ENCODE measurements at places on chromosomes 7 and 10.

- DNase-seq: no peak
These were observed 38.4 kb upstream of the PSAP start for GRCh38 chr10:71889388-71889987.

- no peak for DNase-seq
These were observed 378.2 kb upstream of the PRKCQ start for GRCh38 chr10:6958254-6958653.

DNA sequence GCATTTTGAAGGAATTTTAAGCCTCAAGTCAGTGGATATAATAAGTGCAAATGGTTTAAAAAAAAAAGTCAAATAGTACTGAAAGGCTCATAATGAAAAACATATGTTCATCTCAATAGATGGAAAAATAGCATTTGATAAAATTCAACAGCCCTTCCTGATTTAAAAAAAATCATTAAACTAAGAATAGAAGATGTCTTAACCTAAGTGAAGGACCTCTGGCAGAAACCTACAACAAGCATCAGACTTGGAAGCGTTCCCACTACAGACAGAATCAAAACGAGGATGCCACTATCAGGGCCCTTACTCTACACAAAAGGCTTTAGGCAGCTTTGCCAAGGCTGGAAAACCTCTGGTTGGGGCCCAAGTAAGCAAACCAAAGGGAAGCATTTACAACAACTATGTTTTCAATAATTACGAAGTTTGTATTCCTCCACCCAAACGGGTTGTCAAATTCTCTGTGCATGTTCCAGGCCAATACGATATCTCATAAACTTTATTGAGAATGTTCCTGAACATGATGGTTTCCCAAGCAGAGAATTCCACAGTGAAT, 45.1 kb downstream of the CYTH3 start:
- DNase-seq: peak; percentile 81

DNA sequence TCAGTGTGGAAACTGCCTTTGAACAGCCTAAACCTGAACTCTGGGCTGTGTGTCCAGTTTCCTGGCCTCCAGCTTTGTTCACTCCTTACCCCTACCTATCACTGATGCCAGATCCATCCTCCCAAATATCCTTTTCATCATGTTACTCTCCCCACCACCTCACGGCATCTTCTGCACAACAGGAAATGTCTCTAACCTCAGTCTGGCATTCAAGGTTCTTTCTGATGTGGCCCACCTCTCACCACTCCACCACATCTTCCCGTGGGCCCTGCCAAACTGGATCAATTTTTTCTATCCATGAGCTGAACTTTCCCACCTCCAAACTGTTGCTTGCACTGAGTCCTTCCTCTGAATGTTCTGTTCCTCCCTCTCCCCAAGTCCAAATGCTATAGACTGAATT, 35.8 kb upstream of the MAP3K8 start:
- DNase-seq: no peak

DNA sequence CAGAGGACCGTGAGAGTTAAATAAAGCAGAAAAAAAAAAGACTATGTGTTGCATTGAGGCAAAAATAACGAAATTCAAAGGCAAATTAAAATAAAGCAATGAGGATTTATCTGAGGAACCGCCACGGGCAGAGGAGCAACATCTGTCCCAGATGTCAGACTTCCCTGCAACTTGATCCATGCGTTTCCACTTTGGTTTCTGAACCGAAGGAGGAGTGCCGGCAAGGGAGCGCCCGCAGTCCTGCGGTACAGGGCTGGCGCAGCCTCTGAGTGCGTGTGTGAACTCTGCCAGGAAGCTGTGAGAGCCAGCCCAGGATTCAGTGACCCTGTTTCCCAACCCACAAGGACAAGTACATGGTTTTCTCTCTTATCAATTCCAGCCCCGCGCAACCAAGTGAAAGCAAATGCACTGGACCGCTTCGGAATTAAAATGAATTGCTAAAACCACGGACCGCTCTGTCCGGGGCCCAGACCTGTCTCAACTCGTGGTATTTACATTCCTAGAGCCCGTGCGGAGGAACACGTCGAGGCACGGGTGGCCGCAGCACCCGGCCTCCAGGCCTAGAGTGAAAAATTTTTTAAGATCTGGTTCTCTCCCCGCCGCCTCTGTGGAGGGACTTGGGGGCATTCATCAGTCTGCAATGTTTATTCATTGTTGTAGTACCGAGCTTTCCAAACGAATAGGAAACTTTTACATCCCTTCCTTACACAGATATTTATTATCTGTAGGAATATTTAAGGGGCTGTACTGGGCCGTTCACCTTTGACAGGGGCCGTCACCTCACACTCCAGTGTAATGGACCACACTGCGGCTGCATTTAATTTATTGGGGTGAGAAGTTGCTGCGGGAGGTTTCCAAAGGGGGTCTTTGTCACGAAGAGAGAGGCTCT, 291.5 kb upstream of the NFE2L3 start:
- DNase-seq: peak; percentile 60

DNA sequence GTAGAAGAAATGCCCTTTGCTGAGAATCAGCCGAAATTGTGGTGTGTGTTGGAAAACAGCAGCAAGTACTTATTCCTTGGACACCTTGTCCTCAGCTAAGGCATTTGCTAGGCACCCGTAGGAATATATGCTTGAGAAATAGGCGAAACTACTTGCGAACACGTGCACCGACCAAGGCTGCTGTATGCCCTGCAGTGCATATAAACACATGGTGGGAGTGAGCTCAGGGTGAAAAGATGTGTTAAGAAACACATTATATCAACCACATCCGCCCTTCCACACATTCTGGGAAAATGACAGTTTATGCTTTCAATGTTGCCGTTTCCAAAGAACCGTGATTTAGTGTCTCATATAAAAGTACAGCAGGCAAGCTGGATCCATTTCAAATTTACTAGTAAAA, 199.2 kb downstream of the JCAD start:
- DNase-seq: no peak

- no peak for DNase-seq
These were observed 41.5 kb upstream of the PPP3CB start for GRCh38 chr10:73537288-73537687.

- peak; percentile 69 for DNase-seq
These were observed 5.4 kb upstream of the HSPB1 start for GRCh38 chr7:76296743-76297740.

DNA sequence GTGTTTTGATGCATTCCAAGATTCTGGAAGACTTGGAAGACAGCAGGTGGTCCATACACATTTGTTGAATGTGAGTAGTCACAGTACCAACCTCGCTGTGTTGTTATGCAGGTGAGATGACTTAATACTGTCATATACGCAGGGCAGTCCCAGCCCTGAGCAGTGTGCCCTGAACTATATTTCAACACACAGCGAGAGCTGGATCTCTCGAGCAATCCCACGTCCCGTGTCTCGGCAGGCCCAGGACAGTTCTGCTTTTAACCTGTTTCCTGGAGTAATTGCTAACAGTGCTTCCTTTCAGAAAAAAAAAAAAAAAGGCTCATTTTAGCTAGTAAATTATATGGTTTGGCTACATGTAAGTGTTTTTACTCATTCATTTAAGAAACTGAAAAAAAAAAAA, 179.7 kb downstream of the PRKCQ start:
- DNase-seq: no peak

DNA sequence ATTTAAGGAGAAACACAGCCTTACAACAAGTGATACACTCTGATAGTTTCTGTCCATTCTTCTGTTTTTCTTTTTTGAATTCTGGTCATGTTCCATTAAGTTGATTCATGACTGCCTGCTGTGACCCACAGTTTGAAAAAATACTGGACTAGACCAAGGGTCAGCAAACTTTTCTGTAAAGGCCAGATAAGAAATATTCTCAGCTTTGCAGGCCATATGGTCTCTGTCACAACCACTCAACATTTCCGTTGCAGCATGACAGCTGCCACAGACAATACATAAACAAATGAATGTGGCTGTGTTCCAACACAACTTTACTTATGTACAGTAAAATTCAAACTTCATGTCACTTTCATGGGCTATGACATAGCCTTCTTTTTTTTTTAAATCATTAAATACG, 156.7 kb downstream of the PLXNA4 start:
- peak; percentile 48 for DNase-seq

DNA sequence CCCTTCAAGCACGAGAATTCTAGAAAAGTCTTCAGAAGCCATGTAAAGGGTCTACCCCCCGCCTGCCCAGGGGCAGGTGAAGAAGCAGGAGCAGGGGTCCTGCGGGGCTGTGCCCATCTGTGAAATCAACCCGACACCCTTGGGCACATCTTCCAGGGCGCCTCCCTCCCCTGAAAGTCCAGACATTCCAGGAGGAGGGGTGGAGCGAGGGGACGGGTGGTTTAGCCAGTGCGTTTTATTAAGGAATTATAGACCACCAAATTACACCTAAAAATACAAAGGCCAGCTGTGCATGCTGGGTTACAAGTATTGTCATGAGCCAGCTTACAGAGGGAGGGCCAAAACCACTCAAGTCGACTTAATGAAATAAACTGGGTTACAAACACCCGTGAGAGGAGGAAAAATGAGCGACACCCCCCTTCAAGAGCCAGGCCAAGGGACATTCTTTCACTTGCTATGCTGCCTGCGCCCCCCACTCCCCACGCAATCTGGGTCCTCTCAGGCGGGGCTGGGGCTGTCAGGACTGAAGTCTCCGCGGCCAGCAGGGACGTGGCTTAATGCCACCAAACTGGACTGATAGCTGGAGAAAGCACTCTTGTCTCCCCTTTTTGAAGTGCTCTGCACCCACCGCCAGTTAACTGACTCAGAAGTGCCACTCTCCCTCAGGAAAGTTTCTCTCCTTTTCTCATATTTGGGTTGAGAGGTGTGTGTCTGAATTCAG, 360.3 kb downstream of the FRMD4A start:
- DNase-seq: no peak

DNA sequence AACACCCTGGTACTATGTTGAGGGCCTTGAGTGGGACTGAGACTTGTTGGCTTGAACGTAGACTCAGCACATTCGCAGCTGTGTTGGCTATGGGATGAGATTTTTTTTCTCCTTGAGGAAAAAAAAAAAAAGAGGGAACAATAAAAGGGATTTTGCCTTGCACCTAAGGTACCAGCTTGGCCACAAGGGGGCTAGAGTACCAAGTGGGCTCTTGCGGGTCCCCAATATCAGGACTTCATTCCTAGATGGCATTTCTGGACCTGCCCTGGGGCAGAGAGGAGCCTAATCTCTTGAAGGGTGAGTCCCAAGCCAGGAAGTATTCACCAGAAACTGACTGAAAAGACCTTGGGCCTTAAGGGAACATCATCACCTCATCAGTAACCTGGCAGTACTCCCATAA, 1083.6 kb upstream of the PHF14 start:
- no peak for DNase-seq

DNA sequence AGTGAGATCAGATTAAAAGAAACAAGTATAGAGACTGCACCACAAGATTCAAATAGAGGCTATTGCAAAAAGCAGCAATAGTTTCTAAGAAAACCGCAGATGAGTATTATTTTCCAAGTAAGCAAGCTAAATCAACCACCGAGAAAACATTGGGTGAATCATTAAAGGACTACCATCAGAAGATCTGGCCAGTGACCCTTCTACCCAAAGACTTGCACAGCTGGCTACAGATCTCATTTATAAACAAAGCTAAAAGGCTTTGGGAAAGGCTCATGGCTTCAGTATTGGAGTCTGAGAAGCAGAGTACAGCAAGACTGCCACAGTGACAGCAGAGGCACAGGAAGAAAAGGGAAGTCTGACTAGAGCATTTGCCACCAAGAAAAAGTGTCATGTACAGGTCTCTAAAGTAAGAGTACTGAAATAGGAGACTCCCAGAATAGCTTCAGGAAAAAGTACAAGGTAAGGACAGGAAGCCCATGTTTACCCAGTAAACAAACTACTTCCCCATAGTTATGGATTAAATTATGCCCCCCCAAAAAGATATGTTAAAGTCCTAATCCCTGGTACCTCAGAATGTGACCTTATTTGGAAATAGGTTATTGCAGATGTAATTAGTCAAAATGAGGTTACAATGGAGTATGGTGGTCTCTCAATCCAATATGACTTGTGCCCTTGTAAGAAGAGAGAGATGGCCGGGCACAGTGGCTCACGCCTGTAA, 19.0 kb downstream of the STEAP1 start:
- DNase-seq: no peak

DNA sequence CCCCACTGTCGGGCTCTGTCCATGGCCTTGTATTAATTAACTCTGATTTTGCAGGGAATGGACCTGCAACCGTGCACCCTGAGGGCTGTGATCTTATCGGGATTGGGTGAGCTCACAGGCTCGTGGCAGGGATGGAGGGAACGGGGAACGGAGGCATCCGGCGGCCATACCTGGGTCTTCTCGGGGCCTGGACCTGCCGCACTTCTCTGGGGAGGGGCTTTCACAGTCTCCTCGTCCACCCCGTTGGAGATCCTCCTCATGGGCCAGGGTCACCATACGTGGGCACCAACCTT, 57.5 kb upstream of the SHH start:
- no peak for DNase-seq

GRCh38 chr10:45560262-45560661, 112.3 kb downstream of the ZFAND4 start:
- DNase-seq: no peak

DNA sequence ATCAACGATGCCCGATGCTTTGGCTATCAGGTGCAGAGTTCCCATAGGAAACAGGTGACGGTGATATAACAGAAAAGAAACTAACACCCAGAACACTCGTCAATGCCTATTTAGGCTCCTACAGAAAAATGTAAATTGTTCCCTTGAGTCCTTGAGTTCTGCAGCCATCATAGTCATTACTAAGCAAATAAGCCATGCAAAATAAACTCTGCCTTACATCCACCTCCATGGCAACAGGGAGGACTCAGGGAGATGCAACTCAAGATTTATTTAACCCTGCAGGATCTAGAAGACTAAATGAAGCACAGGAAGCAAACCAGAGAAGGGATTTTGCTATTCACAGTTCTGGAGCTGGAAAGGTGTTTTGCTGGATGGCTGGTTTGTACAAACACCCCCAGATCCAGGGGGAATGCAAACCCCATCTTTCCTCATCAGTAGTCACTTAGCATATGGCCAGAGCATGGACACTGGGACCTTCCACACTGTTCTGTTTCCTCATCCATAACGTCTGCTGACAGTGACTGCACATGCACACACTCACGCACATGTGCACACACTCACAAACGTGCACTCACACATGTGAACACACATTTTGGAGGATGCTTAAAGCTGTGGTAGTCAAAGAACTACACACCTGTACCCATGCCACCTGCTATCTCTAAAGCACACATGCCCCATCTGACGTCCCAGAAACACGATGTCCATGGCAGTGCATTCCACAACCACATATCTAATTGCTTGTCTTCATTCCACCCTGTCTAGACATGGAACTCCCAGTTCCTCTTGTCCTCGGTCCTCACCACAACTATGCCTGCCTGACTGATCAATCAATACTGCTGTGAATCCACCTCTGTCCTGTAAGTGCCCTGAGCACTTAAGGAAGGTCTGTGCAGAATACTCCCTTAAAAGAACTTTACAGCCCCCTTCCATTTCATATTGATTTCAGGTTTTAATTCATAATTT, 178.2 kb downstream of the COBL start:
- DNase-seq: no peak

DNA sequence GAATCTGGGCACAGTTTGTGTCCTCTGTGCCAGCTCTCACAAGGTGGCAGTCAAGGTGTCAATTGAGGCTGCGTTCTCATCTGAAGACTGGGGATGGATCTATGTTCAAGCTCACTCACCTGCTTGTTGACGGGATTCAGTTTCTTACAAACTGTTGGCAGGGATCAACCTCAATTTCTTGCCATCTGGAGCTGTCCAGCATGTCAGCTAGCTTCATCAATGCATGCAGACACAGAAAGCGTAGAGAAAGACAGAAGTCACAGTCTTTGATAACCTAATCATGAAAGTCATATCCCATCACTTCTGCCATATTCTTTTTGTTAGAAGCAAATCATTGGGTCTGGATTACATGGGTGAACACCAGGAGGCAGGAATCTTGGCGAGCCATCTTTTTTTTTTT, 32.0 kb upstream of the WAPL start:
- DNase-seq: no peak
